IPS-NIHi11 (cell line): ENCODE measurements at places on chromosomes 5 and 9.

DNA sequence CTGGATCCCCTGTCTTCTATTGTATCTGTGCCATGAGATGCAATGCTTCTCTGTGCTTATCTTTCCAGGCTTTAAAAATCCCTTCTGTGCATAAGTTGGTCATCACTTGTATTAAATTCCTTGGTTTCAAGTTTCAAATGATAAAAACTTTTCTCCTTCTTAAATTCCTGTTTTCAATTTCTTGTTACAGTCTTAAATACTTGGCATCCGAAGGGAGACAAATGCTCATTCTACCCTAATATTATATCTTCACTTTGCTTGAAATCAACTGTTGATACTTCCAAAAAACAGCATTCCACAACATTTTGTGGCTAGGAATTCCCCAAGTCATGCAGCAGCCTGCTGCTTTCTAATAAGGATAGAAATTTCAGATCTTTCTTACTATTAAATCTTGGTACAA lies 413.2 kb upstream of the ACTBL2 start:
- no peak for DNase-seq

DNA sequence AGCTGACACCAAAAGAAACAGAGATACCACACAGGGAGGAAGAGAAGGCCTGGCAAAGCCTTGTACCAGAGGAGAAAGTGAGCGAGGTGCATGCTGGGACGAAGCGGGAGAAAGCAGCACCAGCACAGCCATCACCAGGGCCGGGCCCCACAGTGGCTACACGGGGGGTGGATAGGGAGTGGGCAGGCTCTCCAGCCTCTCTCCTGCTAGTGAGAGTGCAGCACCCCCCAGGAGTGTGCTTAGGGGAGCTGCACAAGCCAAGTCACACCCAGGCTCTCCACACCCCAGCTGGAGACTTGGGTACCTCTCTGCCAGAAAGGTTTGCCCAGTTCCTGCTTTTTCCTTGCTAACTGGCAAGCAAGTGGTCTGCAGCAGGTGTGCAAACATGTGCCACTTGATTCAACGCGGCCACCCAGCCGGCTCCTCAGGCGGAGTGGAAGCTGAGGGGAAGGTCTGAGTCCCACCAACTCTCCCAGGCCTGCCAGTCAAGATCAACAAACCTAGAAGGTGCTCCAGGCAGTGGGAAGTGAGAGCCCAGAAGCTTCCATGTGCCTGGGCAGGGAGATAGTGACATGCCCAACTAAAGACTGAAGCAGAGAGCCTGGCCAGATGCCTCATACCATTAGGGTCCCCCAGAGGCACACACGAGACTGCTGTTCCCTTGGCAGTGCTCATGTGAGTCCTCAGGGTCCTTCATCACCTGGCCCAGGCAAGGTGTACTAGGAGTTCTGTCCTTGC lies 39.9 kb downstream of the BICD2 start:
- DNase-seq: no peak

DNA sequence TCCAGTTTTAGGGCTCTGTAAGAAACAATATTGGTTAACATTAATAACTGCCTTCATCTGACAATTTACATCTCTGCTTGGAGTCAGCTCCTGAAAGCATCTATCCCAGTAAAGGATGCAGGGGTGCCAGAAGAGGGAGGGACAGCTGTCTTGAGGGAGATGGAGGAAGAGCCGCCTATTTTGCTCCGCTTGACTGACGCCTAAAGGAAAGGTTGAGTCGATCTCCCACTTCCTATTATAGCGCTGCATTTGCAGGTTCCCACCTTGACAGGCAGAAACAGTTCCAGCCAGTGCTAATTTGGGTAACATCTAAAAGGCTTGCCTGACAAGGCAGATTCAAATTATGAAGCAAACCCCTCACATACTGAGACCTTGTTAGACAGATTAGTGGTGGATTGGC lies 374.6 kb downstream of the SPATA31D1 start:
- DNase-seq: no peak

DNA sequence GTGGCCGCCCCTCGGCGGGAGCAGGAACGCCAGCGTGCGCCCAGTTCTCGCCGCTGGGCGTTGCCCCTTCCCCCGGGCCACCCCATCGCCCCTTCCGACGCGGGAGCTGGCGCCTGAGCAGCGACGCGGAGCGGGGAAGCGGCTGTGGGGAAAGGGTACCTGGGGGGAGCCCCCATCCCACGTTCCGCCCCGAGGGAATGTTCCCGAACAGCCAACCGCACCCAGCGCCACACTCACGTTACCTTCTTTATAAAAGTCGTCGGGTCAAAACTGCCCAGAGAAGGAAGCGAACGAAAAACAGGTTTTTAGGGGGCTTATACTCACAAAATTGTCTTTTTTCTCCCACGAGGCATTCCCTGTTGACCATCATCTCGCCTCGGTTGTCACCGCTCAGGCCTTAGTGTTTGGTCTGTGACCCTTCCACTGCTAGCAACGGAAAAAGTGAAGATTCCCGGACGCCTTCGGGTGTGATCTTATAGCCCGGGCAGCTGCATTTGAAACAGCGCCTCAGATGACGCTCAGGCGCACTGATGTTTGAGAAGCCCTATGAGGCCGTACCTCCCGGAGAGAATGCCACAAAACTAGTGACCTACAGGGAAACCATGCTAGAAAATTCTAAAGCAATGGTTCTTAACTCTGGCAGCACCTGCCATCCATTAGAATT lies 475 bp upstream of the GOLM1 start:
- DNase-seq: no peak

DNA sequence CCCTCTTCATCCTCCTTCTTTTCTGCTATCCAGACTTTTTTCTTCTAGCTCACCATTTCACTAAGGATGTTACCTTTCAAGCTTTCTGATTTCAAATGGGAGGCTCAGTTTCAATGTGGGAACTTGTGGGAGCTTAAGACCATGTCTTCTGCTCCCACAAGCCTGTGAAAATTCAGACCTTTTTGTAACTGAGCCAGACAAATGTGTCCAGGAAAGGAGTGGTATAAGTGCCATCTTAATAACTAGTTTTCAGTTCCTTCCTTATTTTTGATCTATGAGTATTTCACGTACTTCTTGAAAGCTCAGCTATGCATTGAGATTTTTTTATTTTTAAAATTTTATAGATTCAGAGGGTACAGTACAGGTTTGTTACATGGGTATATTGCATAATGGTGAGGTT lies 4.6 kb upstream of the ERCC6L2 start:
- no peak for DNase-seq

DNA sequence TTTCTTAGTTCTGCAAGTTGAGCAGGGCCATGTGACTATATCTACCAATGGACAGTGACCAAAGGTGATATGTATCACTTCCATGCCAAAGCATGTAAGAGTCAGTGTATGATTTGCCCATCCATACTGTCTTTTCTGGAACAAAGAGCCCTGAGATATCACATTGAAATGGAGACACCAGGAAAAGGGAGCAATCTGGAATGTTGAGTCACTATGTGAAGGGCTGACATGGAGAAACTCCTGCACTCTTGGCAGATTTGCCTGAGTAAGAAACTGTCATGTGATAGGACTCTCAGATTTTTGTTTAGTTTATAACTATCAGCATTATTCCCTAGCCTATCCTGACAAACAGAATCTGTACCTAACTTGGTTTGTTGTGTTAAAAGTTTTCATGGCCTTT lies 29.8 kb upstream of the TMEM161B start:
- no peak for DNase-seq

- peak; percentile 23 for DNase-seq
Measured at GRCh38 chr9:77128125-77128789, 49.1 kb upstream of the VPS13A start.

GRCh38 chr9:34687276-34688030 lies 3.6 kb downstream of the CCL19 start:
- no peak for DNase-seq

DNA sequence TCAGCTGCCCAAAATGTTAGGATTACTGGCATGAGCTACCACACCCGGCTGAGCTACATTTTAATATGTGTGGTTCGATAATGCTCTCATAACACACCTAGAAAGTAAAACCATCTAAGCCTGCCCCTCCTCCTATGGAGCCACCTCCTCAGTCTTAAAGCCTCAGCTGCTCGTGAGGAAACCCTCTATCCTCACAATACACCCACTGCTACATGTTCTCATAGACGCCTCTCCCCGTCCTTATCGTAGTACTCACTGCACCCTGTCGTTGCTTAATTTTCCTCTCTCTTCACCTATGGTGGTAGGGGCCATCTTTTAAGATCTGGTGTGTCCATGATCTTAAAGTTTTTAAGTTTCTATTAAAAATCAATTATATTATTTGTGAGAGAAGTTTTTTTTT lies 72.9 kb downstream of the RCL1 start:
- no peak for DNase-seq

DNA sequence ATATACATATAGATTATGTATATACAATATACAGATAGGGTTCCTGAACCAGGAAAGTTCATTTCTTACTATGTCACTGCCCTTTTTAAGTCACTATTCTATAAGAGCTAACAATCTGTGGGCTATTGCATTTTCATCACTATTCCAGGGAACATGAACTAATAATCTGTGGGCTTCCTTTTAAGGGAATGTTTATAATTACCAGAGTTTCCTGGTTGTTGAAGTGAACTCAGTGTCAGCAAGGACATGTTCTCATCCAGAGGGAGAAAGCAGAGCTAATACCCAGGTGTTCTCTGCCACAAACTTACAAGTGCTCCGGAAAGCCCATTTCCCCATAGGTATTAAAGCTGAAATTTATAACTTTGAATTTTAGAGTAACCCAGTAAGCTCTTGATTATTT lies 69.6 kb downstream of the CWC27 start:
- no peak for DNase-seq

- no peak for DNase-seq
Measured at GRCh38 chr5:42495914-42496313, 72.7 kb downstream of the GHR start.

DNA sequence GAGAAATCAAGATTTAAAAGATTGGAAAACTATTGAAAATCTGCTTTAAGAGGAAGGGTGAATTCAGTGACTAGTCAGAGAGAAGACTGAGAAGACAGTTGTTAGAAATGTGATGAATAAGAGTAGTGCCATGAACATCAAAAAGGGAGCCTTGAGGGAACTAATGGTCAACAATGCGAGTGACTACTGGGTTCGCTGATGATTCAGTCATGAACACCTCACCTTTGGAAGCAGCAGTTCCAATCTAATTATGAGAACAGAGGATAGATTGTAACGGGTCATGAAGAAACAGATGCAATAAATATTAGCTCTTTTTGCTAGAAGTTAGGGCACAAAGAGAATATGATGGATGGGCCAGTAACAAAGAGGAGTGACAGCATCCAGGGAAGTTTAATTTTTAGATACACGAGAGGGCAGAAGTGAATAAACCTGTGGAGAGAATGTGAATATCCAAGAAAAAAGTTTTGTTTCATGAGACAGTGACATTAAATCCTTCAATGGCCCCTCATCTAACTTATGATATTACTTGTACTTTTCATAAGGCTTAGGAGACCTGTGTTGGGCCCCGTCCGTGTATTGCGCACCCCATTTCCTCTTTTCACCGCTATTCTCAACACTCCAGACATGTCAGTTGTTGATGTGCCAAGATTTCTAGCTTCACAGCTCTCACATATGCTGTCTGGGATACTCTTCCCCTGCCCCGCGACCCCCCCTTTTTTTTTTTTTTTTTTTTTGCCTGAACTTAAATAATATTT lies 23.5 kb upstream of the IFNE start:
- DNase-seq: no peak

DNA sequence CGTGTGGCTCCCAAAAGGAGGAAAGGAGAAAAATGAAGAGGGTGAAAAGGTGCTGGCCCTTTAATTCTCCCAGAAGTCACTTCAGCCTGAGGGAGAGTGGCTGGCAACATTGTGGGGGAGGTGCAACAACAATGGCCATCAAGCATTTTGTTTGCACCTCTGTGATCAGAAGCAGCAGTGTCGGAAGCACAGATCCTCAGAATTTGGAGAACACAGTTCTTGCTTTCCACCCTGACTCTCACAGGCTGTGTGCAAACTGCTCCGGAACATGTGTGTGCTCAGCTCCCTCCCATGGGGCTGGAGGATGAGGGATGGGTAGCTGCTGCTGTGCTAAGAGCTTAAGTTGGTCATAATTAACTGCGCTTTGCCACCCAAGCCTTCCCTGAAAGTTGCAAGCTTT lies 127.1 kb downstream of the DPYSL3 start:
- peak; percentile 17 for DNase-seq

DNA sequence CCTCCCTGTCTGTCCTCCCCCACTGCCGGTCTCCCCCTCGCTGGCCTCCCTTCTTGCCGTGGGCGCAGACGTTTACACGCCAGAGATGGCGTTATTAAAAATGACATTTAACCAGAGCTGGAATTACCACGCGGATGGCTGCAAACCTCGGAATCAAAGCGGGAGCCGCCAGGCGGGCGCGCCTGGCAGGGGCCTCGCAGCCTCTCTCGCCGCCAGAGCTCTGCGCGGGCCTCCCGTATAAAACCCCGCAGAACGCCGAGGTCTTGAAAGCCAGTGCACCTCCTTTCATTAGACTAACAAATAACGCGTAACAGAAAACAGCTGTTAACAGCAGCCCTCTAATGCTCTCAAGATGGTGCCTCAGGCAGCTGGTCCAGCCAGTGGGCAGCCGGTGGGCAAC lies 10.2 kb downstream of the PRRX2 start:
- DNase-seq: no peak

- no peak for DNase-seq
Measured at GRCh38 chr9:89010526-89011111, 19.4 kb downstream of the S1PR3 start.

DNA sequence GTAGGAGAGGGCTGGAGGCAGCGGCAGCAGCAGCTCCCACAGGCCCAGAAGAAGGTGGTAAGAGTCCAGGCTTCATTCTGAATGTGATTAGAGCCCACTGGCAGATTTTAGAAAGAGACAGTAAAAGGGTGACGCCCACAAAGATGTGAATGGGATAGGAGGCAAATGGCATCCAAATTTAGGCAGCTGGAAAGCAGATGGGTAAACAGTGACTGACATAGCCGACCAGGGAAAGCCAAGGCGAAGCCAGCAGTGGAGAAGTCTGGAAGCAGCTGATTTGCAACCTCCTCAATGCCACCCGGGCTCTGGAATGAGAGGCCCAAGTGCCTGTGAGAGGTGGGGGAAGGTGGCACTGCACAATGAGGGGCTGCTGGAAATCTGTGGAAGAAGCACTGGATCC lies 103.3 kb downstream of the C5orf15 start:
- DNase-seq: no peak

- no peak for DNase-seq
Measured at GRCh38 chr9:127386249-127386648, 10.7 kb upstream of the SLC2A8 start.

GRCh38 chr9:15180124-15180523 lies 126.9 kb downstream of the TTC39B start:
- DNase-seq: no peak

DNA sequence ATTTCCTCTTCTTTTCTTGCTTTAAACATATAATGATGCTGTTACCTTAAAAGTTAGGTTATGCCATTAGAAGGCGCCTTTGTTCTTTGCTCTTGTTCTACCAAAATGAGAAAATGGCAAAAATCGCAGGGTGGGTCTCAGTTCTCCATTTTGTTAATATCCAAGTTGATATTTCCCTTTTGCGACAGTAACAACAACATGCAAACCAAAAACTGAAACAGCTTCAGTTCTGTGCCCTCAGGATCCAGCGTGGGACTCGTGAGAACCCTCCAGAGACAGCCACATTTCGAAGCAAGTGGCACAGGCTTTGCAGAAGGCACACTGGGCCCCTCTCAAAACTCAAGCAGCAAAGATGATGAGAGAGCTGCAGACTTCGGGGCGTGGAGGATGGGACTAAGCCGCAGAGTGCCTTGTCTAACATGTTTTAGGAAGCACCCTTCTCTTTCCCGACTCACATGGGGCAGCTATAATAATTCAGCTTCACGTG lies 33.0 kb upstream of the LCP2 start:
- DNase-seq: no peak

- DNase-seq: no peak
Measured at GRCh38 chr5:153659039-153659736, 168.7 kb downstream of the GRIA1 start.
